Right cardiac atrium (tissue), 5 donors: ENCODE measurements at places on chromosomes 5 and 9.

GRCh38 chr5:134968055-134968454, 348 bp downstream of the CATSPER3 start:
- DNase-seq, result no peak

GRCh38 chr5:117769877-117770276, 1195.3 kb upstream of the SEMA6A start:
- no peak for DNase-seq

- DNase-seq, result no peak
Measured at GRCh38 chr9:121038362-121038761, 11.7 kb downstream of the C5 start.

GRCh38 chr9:83401328-83401900, 136.8 kb downstream of the FRMD3 start:
- DNase-seq, result no peak

DNA sequence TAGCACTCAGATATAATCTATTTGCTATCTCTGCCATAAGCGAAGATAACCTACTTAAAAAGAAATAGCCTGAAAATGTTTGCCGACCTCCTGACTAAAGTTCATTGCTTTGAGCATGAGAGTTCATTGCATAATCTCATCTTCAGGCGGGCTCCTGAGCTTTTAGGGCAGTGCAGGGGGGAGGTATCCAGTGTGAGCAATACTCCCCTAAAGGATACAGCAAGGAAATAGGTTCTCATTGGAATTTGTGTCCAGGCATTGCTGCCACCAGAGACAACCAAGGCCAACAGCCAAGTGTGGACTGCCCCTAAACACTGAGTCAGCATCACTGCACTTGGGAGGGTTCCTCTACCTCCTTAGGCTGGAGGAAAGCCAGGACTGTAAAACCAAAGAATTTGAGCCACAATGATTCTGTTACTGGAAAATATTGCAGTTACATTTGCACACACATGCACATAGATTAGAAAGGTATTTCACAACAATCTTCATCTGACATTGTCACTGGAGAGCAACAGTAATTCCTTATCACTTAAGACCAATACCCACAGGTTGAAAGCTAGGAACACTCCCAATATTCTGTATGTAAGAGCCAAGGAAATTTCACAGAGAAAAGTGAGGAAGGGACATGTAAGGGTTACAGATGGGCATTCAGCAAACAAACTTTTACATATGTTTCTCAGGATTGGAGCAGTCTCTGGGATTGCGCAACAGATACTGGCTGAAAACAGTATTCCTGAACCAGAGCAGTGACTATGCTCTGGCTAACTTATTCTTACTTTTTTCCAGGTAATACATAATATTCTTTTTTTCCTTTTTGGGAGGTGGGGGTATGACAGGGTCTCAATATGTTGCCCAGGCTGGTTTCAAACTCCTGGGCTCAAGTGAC, 98.6 kb upstream of the TLE1 start:
- DNase-seq, result peak; percentile 72

- no peak for DNase-seq
Measured at GRCh38 chr5:38650946-38651345, 94.5 kb upstream of the LIFR start.

- no peak for DNase-seq
Measured at GRCh38 chr9:107631788-107632187, 142.2 kb upstream of the KLF4 start.
